ENCODE measurements at places on chromosomes 2 and 18. TPM values are rescaled to one million over a fixed set of nuclear protein-coding genes. Genes with fewer than 3 reads are reported as not detected.

- H3K4me3 ChIP-seq: no peak overlapping the region
- no peaks in the 10 kb centered on the region for H3K4me1 ChIP-seq
- H3K27ac ChIP-seq: no peak overlapping the region
Measured at GRCh38 chr2:102674370-102674769, 55.0 kb downstream of the SLC9A2 start.

GPBAR1 gene
- total RNA-seq: 1.3 TPM

DNA sequence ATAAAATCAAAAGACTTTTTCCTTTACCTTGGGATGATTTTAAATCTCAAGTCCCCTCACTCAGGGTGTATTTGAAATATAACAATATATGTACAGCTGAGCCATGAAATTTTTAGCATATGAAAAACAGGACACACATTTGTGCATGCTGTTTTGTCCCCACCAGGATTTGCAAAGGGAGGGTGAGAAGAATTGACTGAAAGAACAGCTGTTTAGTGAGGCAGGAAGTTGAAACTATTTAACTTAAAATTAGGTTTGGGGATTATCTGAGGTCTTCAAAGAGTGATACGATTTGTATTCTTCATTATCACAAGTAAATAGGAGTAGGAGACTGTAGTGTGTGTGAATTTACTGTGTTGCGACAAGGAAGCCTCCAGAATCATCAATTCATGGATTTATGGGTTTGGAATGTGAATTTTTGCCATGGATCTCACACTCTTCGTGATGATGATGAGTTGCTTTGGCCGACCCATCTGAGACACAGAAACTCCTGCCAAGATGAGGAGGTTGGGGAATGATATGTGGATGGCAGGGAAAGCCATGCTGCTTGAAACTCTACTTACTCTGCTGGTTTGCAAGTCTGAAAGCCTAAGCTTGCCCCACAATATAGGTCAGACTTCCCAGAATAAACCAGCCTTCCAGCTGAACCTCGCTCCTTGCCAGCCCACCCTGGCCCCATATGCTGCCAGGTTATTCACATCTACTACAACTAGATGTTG is 31.0 kb upstream of the SPATS2L start:
- no peak overlapping the region for H3K4me3 ChIP-seq
- peaks cover 10% of the 10 kb centered on the region for H3K4me1 ChIP-seq
- no peaks in the 10 kb centered on the region for H3K27me3 ChIP-seq
- DNase-seq: peak; percentile 69
- H3K36me3 ChIP-seq: no peaks in the 10 kb centered on the region

- peaks cover 9% of the 10 kb centered on the region for H3K4me1 ChIP-seq
- H3K4me3 ChIP-seq: no peak overlapping the region
- DNase-seq: no peak
Measured at GRCh38 chr2:216424274-216424673, 12.0 kb downstream of the SMARCAL1 start.

- H3K4me1 ChIP-seq: no peaks in the 10 kb centered on the region
- H3K36me3 ChIP-seq: no peaks in the 10 kb centered on the region
- no peak overlapping the region for H3K27ac ChIP-seq
- no peak overlapping the region for H3K4me3 ChIP-seq
- H3K27me3 ChIP-seq: no peaks in the 10 kb centered on the region
- no peak for DNase-seq
Measured at GRCh38 chr2:226909126-226909525, 73.3 kb downstream of the RHBDD1 start.

GRCh38 chr2:33529771-33530481 is 53.5 kb downstream of the RASGRP3 start:
- peaks cover 17% of the 10 kb centered on the region for H3K36me3 ChIP-seq
- H3K4me1 ChIP-seq: peaks cover 3% of the 10 kb centered on the region
- DNase-seq: no peak

DNA sequence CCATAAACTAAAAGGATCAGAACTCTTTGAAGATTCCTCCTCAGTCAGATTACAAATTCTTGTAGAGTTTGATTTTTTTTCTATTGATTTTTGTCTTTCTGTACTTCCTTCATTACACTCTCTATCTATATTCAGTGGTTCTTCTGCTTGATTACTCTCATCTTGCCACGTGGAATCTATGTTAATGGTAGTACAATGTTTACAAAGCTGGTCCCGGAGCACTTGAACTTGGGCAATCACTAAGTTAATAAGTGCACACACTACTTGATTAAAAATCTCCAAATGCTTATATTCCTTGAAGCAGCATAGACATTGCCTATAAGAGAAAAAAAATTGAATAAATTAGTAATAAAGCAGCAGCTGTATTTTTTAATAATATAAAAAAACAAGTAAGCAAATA is 65.1 kb downstream of the USP34 start:
- no peaks in the 10 kb centered on the region for H3K4me1 ChIP-seq
- H3K27me3 ChIP-seq: no peaks in the 10 kb centered on the region
- H3K27ac ChIP-seq: no peak overlapping the region
- peaks cover 3% of the 10 kb centered on the region for H3K36me3 ChIP-seq

GRCh38 chr2:26838121-26838906 is 9.6 kb upstream of the DPYSL5 start:
- H3K27ac ChIP-seq: no peak overlapping the region
- no peak for DNase-seq
- H3K4me1 ChIP-seq: no peaks in the 10 kb centered on the region
- H3K4me3 ChIP-seq: no peak overlapping the region
- H3K27me3 ChIP-seq: peaks cover 16% of the 10 kb centered on the region

- H3K4me3 ChIP-seq: no peak overlapping the region
- DNase-seq: no peak
Measured at GRCh38 chr2:68784188-68784587, 49.6 kb downstream of the ARHGAP25 start.

GRCh38 chr18:73784853-73785252 is 362.8 kb downstream of the FBXO15 start:
- H3K4me3 ChIP-seq: no peak overlapping the region
- H3K27ac ChIP-seq: no peak overlapping the region
- H3K27me3 ChIP-seq: no peaks in the 10 kb centered on the region
- DNase-seq: no peak

CROCC2 gene
- 0.04 TPM for total RNA-seq

DNA sequence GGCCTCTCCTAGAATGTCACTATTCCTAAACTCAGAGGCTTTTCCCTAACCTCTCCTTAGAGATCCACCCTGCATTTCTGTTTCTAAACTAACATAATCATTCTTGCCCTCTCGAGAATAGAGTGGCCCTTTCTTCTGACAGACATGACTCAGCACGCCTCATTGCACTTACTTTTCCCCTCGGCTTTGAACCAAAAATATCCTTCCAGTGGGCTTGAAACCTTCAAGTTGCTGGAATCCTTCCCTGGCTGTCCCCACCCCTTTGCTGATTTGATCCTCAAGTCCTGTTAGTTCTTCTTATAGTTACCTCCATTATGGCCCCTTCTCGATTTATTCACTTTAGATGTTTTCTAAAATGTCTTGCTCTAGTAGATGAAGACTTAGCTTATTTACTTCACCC is 158.0 kb downstream of the LTBP1 start:
- no peak for DNase-seq
- peaks cover 6% of the 10 kb centered on the region for H3K4me1 ChIP-seq
- H3K4me3 ChIP-seq: no peak overlapping the region
- H3K36me3 ChIP-seq: no peaks in the 10 kb centered on the region
- no peak overlapping the region for H3K27ac ChIP-seq

HOXD13 gene
- total RNA-seq: 0.31 TPM

- H3K4me1 ChIP-seq: no peaks in the 10 kb centered on the region
Measured at GRCh38 chr2:55213822-55214221, 18.3 kb downstream of the CLHC1 start.

DNA sequence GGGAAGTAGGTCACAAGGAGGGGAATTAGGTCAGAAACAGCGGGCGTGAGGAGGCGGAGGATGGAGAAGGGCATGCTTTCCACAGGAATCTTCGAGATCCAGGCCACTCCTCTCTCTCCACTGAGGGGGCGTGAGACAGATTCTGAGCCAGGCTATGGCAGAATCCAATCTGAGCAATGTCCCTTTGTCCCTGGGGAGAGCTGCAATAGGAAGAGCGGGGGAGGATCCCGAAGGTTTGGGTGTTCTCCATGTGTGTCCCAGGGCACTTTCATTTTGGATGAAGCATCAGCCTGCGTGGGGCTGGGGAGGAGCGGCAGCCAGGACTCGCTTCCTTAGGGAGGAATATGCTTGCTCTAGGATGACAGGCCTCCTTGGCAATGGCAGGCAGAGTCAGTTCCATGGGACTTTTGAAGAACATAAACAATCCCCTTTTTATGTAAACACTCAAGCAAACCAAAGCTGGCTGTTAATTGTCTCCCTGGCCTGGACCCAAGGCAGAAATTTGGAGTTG is 84.0 kb downstream of the LIPG start:
- no peak overlapping the region for H3K27ac ChIP-seq
- H3K4me1 ChIP-seq: peaks cover 40% of the 10 kb centered on the region
- no peak overlapping the region for H3K4me3 ChIP-seq
- no peaks in the 10 kb centered on the region for H3K36me3 ChIP-seq
- no peaks in the 10 kb centered on the region for H3K27me3 ChIP-seq

ANKRD30B gene
- total RNA-seq: under 0.01 TPM

DNA sequence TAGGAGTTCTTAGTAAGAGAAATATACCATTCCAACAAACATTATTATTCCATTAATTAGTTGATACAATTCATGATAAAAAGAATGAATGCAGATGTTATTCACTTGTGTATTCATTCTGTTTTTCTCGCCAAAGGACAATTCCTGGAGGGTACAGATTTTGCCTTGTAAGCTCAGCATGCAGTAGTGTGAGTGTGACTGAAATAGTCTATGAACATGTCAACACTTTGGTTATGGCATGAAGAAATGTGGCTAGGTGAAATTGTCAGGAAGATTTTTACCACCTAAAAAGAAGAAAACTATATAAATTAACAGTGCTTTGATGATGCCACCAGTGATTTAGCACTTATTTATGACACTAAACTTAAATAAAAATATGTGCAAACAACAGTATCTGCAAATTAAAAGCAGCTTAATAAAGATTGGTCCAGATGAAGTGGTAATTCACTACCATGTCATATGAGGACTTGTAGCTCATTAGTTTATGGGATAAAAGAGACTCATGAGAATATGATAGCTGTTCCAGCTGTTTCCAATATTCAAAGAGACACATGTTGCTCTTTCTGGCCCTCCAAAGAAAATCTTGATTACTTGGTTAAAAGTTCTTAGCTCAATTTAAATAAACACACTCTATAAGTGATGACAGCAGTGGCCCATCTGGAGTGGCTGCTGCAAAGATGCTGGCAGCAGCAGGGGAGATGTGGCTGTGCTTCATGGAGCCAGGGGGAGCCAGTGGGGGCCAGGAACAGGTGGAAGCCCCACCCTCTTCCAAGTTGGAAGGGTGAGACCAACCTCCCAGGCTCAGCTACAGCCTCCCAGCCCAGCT is 165.0 kb downstream of the CDH19 start:
- no peak overlapping the region for H3K4me3 ChIP-seq
- no peaks in the 10 kb centered on the region for H3K27me3 ChIP-seq
- H3K36me3 ChIP-seq: no peaks in the 10 kb centered on the region

DNA sequence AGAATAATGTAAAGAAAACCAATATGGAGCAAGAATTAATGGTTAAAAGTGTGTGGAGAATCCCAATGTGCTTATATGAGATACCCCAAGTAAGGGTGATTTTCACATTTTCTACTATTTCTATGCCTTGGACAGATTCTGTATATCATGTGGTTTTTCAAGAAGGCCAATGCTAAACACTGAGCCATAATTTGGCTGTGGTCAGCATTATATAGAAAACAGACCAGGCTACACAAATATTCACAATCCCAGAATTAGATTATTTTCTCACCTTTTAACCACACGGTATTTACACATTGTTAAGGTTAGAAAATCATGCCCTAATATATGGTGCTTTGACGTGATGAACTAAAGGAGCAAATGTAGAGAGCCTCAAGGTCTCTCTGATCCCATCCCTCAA is 277.4 kb upstream of the LRATD1 start:
- no peaks in the 10 kb centered on the region for H3K27me3 ChIP-seq
- no peaks in the 10 kb centered on the region for H3K36me3 ChIP-seq
- no peak for DNase-seq
- H3K4me1 ChIP-seq: no peaks in the 10 kb centered on the region

DNA sequence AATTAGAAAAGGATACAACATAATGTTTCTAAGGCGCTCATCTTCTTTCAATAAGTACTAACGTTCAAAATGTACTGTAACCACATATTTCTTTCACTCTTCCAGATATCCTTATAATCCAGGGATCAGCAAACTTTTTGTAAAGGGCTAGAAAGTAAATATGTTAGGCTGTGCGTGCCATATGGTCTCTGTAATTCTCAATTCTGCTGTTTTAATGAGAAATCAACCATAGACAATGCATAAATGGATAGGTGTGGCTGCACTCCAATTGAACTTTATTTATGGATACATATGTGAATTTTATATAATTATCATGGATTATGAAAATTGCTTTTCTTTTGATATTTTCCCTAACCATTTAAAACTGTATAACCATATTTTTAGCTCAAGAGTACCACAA is 459.4 kb downstream of the EPHA4 start:
- H3K27me3 ChIP-seq: no peaks in the 10 kb centered on the region
- no peaks in the 10 kb centered on the region for H3K4me1 ChIP-seq
- no peaks in the 10 kb centered on the region for H3K36me3 ChIP-seq
- H3K27ac ChIP-seq: no peak overlapping the region
- H3K4me3 ChIP-seq: no peak overlapping the region

DNA sequence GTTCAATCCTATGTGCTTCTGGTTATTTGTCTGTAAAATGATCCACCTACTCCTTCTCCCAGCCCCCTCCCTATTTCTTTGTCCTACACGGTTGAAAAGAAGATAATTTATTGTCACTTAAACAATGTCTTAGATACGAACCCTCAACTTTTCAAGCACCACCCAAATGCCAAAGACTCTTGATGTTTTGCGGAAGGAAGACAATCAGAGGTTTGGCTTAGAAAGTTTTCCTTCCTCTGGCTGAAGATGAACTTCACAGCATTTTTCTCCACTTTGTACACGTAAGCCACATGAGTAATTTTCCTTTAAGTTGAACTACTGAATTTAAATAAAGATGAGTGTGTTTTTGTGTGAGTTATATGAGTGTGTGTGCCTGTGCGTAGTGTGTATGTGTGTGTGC is 25.5 kb upstream of the SLC8A1 start:
- no peaks in the 10 kb centered on the region for H3K36me3 ChIP-seq
- H3K27me3 ChIP-seq: no peaks in the 10 kb centered on the region
- H3K27ac ChIP-seq: no peak overlapping the region
- H3K4me1 ChIP-seq: no peaks in the 10 kb centered on the region

- no peaks in the 10 kb centered on the region for H3K4me1 ChIP-seq
- no peak overlapping the region for H3K4me3 ChIP-seq
- no peaks in the 10 kb centered on the region for H3K36me3 ChIP-seq
Measured at GRCh38 chr2:155223781-155224406, 525.4 kb downstream of the KCNJ3 start.

ADD2 gene
- total RNA-seq: 0.98 TPM

DNA sequence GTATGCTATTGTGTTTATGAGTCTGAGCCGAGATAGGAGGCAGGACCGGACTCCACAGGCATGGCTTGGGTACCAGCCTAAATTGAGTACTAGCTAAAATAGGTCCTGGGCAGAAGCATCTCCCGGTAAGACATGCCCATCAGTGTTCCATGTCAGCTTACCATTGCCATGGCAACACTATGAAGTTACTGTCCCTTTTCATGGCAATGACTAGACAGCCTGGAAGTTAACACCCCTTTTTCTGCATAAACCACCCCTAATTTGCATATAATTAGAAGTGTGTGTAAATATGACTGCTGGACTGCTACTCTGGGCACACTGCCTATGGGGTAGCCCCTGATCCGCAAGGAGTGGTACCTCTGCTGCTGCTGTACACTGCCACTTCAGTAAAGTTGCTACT is 1005.1 kb upstream of the FAM98A start:
- no peak overlapping the region for H3K4me3 ChIP-seq
- no peaks in the 10 kb centered on the region for H3K36me3 ChIP-seq
- no peaks in the 10 kb centered on the region for H3K4me1 ChIP-seq
- H3K27ac ChIP-seq: no peak overlapping the region
- no peaks in the 10 kb centered on the region for H3K27me3 ChIP-seq

GRCh38 chr2:159267921-159268320 is 18.6 kb downstream of the WDSUB1 start:
- no peak overlapping the region for H3K4me3 ChIP-seq
- H3K27me3 ChIP-seq: no peaks in the 10 kb centered on the region
- H3K4me1 ChIP-seq: no peaks in the 10 kb centered on the region
- no peak overlapping the region for H3K27ac ChIP-seq

All from muscle of leg (tissue), 16 donors.